ENCODE measurements at places on chromosomes 3 and 15.

DNA sequence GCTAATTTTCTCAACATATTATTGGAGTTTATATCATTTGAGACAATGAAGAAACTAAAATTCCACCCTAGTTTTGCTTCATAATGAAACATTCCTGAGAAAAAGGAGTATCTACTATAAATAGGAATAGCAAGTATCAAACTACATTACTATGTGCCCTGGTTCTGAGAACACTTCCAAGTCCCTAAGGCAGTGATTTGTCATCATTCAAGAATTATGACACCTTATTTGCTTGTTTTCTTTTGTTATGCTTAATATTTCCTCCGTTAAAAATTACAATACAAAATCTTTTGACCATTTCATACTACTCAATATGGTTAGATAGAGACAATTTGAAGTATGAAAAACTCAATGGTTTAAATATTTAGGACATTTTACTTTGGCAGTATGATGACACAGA lies 707.8 kb upstream of the GOLIM4 start:
- DNase-seq, result no peak

DNA sequence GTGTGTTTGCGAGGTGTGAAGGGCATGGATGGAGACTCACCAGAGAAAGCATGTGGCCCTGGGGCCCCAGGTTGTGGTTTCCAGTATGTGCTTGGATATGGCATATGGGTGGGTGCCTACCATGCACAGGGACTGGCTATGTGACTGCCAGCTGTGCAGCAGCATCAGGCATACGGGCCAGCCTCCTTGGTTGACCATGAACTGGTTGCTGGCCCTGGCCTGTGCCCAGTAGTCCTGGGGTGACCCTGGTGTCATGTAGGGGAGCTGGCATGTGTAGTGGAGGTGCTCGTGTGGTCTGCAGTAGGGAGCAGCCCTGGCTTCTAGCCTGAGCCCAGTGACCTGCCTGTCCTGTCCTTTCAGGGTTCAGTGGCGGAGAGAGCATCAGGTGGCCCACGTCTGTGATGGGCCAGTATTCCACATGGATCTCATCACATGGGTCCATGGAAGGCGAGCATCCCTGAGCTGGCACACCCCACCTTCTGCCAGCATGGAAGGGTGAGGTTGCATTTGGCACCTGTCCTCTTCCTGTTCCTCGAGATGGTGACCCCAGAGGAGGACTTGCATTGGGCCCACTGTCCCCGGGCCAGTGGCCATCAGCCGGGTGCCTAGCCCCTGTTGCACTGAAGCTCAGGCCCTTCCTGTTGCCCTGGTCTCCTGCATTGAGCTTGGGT lies 228.9 kb downstream of the SNRPN start:
- DNase-seq, result no peak

GRCh38 chr15:34085746-34086145 lies 15.9 kb downstream of the EMC7 start:
- DNase-seq, result no peak

- DNase-seq, result no peak
These were observed 6.7 kb downstream of the ZIC1 start for GRCh38 chr3:147415874-147416273.

DNA sequence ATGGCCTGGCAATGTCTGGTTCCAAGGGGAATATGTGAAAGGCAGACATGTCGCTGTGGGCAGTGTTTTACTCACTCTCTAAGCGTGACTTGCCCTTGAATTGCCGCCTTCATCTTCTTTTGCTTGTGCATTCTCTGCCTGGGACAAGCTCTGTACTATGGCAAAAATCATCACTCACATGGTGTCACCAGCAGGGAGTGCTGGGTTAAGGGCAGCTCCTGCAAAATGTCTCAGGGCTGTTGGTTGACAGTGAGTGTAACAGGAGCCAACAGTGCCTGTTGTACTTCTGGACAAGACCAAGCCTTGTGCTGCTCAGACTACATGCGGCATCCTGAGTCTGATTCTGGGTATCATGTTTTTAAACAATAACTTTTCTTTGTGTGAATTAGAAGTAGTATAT lies 45.3 kb upstream of the KY start:
- DNase-seq, result no peak

- no peak for DNase-seq
These were observed 341.8 kb downstream of the RAP2B start for GRCh38 chr3:153503873-153504272.

DNA sequence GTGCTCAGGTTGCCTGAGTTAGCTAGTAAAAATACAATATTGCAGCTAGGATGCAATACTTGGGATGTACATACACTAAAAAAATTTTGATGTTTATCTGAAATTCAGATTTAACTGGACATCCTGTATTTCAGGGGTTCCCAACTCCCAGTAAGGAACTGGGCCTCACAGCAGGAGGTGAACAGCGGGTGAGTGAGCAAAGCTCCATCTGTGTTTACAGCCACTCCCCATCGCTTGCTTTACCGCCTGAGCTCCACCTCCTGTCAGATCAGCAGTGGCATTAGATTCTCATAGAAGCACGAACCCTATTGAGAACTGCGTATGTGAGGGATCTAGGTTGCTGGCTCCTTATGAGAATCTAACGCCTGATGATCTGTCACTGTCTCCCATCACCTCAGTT lies 285.1 kb upstream of the PROK2 start:
- no peak for DNase-seq

All from skin of body (tissue), 3 donors.